ENCODE measurements at places on chromosomes 12 and 14.

DNA sequence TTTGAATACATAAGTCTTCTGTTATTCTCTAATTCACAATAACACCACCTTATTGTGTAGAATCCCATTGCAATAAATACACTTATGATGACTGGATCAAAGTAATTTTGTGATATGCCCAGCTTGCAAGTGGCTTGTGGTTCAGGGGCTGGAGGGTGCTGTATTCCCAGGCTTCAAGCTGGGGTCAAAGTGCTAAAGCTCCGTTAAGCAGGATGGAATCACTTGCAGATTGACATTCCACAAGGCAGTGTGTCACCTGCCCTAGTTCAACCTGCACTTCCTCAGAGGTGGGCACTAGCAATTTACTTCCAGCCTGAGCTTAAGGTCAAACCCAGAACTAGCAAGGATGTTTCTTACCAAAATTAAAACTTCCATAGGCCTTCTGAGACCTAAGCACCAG, 166.6 kb downstream of the SSPN start:
- no peak for DNase-seq

DNA sequence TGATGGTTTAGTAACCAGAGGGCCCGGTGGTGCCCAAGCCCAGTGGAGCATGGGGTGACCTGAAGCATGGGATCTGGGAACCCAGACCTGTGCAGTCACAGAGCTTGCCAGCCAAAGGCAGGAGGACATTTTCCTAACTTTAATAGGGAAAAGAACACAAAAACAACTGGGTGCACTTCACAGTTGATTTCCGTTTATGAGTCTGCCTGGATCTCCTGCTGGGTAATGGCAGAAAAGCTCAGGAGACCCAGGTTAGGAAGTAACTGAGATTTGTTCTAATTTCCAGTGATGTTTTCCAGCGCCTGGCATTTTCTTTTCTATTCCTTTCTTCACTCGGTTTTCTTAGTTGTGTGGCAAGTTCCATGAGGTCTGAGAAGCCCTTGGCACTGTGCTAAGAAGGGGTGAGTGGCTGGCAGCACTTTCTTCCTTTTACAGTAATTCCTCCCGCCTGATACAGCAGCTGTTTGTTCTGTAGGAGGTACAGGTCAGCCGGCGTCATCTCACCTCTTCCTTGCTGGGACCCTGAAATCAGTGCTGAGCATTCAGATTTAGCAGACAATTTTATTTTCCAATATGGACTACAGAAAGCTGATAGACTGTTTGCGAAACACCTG, 5.1 kb downstream of the CACNA1C start:
- DNase-seq = no peak

- DNase-seq = no peak
Observed at GRCh38 chr12:592024-592505, 71.2 kb downstream of the NINJ2 start.

- no peak for DNase-seq
Observed at GRCh38 chr12:77932216-77932615, 101.5 kb downstream of the NAV3 start.

- peak; percentile 61 for DNase-seq
Observed at GRCh38 chr14:29584992-29585391, 342.7 kb downstream of the PRKD1 start.

DNA sequence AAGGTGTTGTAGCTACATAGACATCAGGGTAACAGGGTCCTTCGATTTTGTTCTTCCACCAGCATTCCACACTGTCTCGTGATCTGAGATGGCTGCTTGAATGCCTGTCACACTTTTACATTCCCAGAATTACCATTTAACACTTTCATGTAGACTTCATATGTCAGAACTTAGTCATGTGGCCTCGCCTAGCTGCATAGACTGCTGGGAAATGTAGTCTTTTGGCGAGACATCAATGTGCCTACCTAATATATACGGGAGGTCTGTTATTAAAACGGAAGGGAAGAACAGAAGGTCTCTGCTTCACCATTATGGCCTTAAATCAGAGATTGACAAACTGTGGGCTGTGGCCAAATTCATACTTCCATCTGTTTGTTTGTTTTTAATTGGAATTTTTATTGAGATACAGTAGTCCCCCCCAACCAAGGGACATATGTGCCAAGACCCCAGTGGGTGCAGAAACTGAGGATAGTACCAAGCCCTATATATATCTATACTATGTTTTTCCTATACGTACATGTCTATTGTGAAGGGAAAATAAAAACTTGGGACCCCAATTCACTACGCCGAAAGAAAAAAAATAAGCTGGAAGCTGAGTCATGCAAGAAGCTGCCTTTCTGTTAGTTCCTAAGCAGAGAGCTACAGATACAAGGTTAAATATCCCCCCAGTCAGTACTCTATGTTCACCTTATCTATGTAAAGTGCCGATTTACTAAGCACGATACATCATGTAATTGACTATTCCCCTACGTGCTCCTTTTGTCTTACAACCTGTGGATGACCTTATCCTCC, 11.3 kb upstream of the HRK start:
- peak; percentile 25 for DNase-seq

- DNase-seq = no peak
Observed at GRCh38 chr12:20701106-20701505, 6.0 kb downstream of the SLCO1C1 start.

- DNase-seq = peak; percentile 75
Observed at GRCh38 chr14:35197015-35197414, 74.7 kb downstream of the PRORP start.

DNA sequence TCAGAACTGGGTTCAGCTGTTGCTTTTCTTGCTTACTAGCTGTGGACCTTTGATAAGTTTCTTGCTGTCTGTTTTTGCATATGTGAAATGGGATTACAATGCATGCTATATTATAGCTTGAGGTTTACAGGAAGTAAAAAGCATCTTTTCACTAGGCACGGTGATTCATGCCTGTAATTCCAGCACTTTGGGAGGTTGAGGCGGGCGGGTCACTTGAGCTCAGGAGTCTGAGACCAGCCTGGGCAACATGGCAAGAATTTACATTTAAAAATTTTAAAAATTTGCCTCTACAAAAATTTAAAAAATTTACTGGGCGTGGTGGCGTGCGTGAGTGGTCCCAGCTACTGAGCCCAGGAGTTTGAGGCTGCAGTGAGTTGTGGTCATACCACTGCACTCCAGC, 42.0 kb downstream of the CALM1 start:
- DNase-seq = no peak

GRCh38 chr12:6722863-6723262, 983 bp upstream of the COPS7A start:
- DNase-seq = no peak

GRCh38 chr12:1799882-1800400, 20.4 kb upstream of the LRTM2 start:
- DNase-seq = no peak

DNA sequence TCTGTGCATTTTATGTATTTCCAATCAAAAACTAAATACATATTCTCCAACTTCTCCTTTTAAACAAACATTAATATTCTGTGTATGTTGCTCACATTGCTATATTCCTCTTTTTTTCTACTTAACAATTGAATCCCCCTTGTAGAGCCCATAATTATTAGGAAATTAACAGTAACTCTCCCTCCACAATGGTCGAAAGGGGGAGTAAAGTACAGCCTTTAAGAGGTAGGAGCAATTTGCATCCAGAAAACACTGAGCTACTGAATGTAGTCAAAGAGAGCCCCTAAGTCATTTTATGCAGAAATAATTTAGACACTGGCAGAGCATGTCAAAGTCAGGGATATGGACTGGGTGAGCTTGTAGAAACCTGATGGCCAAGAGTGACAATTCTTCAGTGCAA, 57.2 kb upstream of the SCN8A start:
- DNase-seq = peak; percentile 43

DNA sequence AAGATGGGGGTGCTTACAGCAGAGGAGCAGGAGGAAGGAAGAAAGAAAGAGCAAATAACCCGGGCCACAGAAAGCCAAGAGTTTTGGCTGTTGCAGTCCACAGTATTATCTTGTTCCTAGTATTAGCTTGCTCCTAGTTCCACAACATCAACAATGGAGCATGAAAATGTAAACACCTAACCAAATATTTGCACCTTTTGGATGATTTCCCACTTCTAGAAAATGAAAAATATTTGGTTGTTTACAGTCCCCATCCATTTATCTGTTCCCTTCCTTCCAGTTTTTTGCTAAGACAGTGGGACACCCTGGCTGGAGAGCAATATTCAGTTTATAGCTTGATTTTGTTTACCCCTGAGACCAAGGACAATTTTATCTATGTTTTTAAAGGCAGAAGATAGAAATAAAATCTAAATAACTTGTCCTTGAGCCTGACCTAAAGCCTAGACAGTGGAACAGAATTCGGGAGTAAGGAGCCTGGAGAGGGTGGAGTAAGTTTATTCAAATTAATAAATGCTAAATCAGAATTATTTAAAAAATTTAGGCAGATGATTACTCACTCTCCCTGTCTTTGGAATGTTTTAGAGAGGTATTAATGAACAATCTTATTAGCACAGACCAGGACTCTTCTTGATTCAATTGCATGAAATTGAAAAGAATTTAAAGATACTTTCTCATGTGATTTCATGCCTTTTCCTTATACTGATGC, 51.6 kb downstream of the RESF1 start:
- DNase-seq = no peak

DNA sequence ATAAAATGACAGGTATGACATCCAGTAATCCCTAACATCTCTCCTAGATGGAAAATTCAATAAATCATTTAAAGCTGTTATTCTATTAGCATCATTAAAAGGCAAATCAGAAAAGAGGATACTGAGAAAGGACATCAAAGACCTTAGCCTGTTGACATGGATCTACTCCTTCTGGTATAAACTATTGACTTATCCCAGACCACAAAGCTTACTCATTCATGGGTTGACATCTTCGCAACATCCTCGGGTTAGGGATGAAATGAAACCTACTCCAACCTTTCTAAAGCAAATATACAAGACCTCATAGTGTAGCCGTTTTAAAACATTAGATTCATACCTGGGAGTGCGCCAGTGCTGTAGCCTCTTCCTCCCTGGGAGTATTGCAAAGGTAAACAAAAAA, 191.5 kb upstream of the BTG1 start:
- DNase-seq = peak; percentile 63

GRCh38 chr14:23610090-23610814, 25.9 kb upstream of the DHRS2 start:
- no peak for DNase-seq

DNA sequence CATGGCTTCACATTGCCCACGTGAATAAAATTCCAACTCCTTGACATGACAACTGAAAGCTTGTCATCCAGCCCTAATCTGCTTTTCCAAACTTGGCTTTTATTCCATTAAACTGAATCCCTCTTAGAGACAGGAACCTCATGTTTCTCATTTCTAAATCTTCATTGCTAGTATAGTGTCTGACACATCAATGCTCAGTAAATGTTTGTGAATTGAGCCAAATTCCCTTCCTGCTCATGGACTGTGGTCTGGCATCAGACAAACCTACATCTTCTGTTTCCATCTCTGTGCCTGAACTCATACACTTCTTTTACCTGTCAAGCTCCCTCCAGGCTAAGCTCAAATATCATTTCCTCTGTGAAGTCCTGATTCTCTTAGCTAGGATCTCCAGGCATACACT, 4.3 kb upstream of the FKBP11 start:
- no peak for DNase-seq

DNA sequence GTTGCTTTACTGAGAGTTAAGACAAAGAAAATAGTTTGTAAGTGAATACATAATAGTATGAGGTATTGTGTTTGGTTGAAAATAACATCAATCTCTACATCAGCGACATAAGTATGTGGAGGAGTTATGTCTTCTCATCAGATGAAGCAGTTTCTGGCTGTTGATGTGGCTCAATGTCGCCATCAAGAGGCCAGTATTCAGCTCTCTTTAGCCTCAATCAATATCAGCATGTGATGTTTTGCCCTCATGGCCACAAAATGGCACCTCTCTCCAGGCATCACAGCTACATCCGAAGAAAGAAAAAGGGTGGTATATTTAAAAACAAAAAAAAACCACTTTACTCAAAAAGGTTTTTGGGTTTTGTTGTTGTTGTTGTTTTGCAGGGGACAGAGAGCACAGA, 302.3 kb upstream of the TMEM132C start:
- peak; percentile 65 for DNase-seq

- DNase-seq = no peak
Observed at GRCh38 chr14:101473045-101473729, 88.1 kb upstream of the DIO3 start.

GRCh38 chr14:85439696-85440328, 90.1 kb upstream of the FLRT2 start:
- no peak for DNase-seq

GRCh38 chr12:65276916-65277530, 1.5 kb upstream of the MSRB3 start:
- no peak for DNase-seq

DNA sequence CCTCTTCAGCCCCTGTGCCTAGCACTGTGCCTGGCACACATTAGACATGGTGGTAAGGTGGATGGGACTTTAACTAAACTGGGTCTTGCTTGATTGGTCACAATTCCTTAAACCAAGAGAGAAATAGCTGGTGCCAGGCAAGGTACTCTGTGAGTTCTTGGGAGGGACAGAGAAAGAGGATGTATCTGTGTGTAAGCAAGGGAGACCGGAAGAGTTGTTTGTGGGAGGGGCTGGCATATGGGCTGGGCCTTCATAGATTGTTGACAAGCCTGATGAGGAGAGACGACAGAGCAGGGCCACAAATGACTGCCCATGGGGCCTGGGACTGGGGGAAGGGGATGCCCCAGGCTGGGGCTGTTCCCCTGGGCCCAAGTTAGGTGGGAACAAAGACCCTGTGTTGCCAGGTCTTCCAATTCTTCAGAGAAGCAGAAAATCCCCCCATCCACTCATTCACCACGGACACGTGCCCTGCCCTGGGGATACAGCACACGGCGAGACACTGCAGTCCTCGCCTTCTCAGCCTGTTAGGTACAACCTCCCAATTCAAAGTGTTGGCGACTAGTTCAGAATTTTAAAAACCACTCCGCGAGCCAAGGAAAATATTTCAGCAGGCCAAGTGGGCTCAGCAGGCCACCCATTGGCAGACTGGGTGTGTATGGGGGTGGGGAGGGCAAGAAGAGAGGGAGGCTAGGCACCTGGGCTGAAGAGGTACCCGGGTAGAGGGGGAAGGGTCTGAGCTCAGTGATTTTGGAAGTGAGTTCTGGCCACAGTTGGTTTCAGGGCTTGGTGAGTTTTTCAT, 11.4 kb upstream of the CYP46A1 start:
- no peak for DNase-seq

- DNase-seq = peak; percentile 79
Observed at GRCh38 chr14:63454863-63455622, 88.1 kb downstream of the PPP2R5E start.

DNA sequence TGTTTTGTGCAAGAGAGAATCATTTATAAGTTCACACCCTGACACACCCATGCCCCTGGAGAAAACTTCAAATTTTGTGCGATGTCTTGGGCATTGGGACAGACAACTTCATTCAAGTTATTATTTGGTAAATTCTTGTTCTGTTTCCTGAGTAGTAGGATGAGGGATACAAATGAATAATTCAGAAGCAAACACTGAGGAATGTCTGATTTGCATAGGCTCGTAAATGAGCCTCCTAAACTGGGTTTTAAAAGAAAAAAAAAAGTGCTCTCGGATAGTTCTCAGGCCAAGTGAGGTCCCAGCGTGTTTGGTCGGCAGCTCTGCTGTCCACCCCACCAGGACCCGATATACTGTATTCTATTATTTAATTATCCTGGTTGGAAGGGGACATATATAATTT, 134.7 kb upstream of the CPM start:
- DNase-seq = peak; percentile 51

- DNase-seq = no peak
Observed at GRCh38 chr12:51234530-51234929, 4.1 kb upstream of the DAZAP2 start.
